ENCODE measurements at places on chromosomes 12 and 14. TPM values are rescaled to one million over a fixed set of nuclear protein-coding genes. Genes with fewer than 3 reads are reported as not detected.

DNA sequence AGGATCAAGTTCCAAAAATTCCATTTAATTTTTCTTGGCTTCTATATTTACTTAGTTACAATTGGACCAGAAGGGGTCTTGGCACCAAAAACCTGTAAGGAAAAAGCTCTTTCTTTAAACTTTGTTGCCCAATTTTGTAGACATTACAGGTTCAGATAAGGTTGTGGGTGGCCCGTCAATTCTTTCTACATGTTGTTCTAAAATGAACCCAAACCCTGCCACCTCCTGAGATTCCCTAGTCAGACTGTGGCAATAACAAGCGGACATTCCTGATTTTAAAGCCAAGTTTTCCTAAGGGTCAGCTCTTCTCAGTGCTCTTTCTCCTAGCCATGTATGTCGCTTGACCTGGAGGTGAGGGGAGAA, 45.0 kb upstream of the GSG1 start:
- DNase-seq, result no peak

GRCh38 chr14:54627540-54628363, 60.8 kb downstream of the SAMD4A start:
- peak; percentile 45 for DNase-seq

SLC16A7 gene
- total RNA-seq, result 16.2 TPM

GLT8D2 gene
- total RNA-seq, result not detected

BIN2 gene
- total RNA-seq, result 36.1 TPM

FIGNL2 gene
- total RNA-seq, result 0.81 TPM
